ENCODE measurements at places on chromosomes 5 and 9.

- peak; percentile 18 for DNase-seq
Observed at GRCh38 chr5:73154208-73155006, 18.6 kb upstream of the TMEM174 start.

GRCh38 chr5:62315376-62316175 lies 9.6 kb downstream of the KIF2A start:
- DNase-seq = no peak

- peak; percentile 66 for DNase-seq
Observed at GRCh38 chr5:112338681-112339337, 80.3 kb downstream of the EPB41L4A start.

DNA sequence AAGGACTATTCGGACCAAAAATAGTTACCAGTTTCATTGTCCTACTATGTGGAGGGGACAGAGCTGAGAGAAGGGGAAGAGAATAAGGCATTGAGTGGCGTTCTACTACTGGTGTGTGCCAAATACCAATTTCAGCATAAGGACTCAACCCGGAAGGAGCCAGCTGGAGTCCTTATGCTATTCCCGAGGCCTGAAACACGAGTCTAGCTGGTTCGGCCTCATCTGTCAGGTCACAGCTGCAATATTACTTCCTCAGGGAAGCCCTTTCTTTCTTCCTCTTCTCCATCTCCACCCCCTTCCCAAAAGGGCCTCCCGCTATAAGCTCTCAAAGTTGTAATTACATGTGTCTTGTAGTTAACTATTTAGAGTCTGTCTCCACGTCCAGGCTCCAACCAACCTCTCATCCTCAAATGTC lies 20.5 kb upstream of the FER start:
- DNase-seq = no peak

GRCh38 chr5:154755361-154756008 lies at the start of gene LARP1:
Gene LARP1, plus strand, starts transcription at chr5:154755377. Its CDS starts 381 bp downstream, at chr5:154755758.
- DNase-seq = no peak

- no peak for DNase-seq
Observed at GRCh38 chr9:131809941-131810344, 70.1 kb upstream of the RAPGEF1 start.

GRCh38 chr5:62083661-62084060 lies 222.3 kb upstream of the KIF2A start:
- no peak for DNase-seq

- no peak for DNase-seq
Observed at GRCh38 chr5:95895771-95896170, 65.9 kb downstream of the ELL2 start.

GRCh38 chr5:3853362-3853761 lies 257.7 kb downstream of the IRX1 start:
- no peak for DNase-seq

GRCh38 chr9:16715404-16715803 lies 155.1 kb downstream of the BNC2 start:
- no peak for DNase-seq

DNA sequence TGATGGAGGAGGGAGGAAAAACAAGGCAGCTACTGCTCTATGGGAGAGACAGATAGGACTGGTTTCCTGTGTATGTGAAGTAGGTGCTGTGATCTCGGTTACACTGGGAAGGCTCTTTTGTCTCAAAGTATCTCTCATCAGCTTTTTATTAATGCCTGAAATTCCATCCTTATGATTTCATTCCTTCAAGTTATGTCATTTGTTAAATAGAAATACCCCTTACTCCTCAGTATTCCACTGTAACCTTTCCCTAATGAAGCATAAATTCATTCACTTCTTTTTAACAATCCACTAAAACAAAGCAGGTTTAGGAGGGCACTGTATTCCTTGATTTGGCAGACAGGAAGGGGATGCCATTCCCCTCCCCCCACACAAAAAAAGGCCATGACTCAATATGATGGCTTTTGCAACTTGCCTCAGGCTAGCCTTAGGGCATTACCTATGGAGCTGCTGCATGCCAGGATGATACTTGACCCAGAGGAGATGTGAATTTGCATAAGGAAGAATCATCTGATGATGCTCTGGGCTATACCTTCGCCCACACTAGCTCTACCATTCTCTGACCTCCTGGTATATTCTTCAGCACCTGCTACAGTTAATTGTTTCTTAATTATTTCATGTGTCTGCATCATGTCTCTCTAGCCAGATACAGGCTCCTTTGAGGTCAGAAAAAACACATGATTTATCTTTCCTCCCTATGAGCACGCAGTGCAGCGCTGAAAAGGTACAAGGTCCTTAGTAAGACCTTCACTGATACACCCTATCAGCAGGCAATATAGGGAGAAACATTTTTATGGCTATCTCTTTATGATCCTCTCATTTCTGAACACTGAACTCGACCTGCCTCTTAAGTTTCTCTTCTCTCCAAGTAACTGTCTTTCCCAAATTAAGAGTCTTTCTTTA lies 26.3 kb downstream of the NR3C1 start:
- peak; percentile 86 for DNase-seq

DNA sequence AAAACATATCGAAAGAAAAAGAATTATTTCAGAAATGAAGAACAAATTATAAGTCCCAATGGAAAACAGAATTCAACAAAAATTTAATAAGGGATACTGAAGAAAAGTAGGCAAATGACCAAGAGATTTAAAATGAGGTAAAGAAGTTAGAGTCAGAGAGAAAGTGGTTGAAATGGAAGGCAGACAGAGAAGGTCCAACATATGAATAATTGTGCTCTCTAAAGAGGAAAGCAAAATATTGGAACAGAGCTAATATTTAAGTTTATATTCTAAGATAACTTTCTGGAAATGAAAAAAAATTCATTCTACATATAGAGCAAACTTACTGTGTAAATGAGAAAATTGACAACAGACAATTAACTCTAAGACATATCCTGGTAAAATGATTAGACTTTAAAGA lies 94.1 kb downstream of the PTCH1 start:
- no peak for DNase-seq

GRCh38 chr5:35789732-35790456 lies 66.8 kb upstream of the IL7R start:
- peak; percentile 31 for DNase-seq

GRCh38 chr5:98935206-98935605 lies 6.4 kb upstream of the CHD1 start:
- no peak for DNase-seq

GRCh38 chr5:42518595-42519221 lies 95.5 kb downstream of the GHR start:
- no peak for DNase-seq

- DNase-seq = no peak
Observed at GRCh38 chr5:176171171-176171760, 67.0 kb upstream of the SIMC1 start.

- no peak for DNase-seq
Observed at GRCh38 chr9:122015170-122015821, 77.8 kb downstream of the TTLL11 start.

DNA sequence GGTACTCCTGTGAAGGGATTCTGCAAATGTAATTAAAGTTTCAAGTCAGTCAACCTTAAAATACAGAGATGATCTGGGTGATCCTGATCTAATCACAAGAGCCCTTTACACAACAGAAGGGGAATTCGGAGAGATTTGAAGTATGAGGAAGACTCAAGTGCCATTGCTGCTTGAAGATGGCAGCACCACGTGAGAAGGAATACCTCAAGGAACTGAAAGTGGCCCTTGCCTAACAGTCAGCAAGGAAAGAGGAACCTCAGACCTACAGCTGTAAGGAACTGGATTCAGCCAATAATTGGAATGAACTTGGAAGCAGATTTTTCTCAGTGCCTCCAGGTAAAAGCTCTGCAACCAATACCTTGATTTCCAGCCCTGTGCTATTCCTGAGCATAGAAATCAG lies 87.4 kb downstream of the THBS4 start:
- DNase-seq = no peak

All from kidney glomerular epithelial cell (primary cell).